ENCODE measurements at places on chromosomes 4 and X. TPM values are rescaled to one million over a fixed set of nuclear protein-coding genes. Genes with fewer than 3 reads are reported as not detected.

DNA sequence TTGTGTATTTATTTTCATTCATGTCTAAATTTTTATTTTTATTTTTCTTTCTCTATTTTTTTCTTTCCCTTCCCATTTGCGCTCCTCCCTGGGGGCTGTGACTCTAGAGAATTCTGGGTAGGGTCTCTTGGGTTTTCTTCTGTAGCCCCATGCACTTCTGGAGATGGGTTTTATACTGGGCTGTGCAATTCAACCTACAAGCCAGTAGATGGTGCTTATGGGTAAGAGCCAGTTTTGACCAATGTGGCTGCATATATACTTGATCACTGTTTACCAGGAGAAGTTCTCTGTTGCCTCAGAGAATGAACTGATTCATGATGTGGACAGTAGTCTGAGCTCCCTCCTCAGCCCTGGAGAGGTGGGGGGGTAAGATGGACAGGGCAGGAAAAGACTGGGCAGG is 614.6 kb downstream of the PCDH19 start:
- DNase-seq, result no peak

DNA sequence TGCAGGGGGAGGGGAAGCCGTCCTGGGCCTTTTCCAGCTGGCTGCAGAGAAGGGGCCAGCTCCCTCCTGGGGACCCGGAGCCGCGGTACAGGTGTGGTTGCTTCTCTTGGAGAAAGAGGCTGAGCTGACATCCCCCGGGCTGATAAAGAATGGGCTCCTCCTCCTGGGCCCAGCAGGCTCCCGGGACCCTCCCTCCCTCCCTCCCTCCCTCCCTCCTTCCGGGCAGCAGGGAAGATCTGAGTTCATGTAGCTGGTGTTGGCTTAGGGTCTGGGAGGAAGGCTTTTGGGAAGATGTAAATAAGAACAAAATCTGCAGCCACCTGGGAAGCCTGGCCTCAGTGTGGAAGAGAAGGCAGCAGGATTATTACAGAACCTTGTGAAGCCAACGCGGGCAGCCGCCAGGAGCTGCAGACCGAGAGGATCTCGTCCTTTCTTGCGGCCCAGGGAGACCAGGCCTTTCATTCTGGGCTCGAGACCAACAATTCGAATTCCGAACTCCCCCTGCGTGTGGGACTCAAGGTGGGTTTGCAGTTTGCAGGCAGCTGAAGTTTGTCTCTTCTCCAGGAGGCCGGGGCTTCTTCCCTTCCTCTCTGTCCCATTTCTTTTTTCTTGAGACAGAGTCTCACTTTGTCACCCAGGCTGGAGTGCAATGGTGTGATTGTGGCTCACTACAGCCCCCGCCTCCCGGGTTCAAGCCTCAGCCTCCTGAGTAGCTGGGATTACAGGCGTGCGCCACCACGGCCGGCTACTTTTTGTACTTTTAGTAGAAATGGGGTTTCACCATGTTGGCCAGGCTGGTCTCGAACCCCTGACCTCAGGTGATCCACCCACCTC is at the start of gene PLCXD1:
PLCXD1 (plus strand) TSS at position 216 of the 834 bp plus-strand sequence. CDS start 2,807 bp downstream, outside the sequence.
- DNase-seq, result no peak

DNA sequence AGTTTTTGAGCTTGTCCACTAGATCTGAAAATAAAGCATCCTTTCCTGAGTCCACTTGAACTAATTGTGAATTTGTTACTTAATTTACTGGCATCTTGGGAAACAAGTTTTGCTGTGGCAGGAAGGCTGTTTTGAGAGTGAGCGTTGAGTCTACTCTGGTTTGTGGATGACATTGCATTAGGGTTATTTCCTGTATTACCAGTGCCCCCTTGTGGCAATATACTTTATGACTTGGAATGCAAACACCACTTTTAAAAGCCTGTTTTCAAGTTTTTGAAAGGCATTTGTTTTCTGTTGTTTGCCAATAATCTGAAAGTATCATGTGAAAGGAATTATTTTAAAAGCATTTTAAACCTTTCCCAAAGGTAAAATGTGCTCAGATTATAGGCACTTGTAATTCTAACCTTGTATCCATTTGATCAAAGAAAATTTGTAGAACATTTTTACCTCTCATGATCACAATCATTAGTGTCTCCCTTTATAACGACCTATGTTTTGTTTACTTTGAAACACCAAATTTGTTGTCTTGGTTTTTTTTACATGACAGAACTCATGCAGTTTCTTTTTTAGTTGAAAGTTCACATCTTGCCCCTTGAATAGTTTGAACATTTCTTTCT is 18.0 kb upstream of the CYP2U1 start:
- DNase-seq, result peak; percentile 51

- no peak for DNase-seq
These were observed 84.3 kb upstream of the PLAC1 start for GRCh38 chrX:134742573-134742972.

DNA sequence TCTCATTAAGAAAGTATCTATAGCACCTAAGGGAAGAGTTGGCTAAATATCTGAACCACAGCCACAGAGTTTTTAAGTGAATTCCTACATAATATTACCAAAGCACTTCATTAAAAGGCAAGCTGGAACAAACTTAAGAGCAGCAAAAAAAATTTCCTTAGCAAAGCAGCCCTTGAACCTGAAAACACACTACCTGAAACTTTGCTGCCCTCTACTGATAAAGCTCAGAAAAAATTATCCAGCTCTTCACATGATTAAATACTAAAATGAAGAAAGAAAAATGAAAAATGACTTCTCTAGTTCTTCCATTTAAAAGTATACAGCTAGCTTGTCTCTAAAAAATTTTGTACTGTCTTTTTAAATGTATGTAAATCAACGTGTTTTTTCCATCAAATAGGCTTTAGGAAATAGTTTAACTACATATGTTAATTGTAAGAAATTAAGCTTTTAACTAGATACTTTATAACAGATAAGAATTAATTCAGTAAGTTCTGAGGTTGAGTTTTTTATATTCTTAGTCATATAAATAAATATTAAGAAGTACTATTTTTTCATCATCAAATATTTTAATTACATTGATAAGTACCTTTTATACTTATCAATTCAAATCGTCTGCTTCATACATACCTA is 156.1 kb downstream of the STPG2 start:
- no peak for DNase-seq

GRCh38 chrX:3262901-3263300 is 83.6 kb downstream of the MXRA5 start:
- peak; percentile 30 for DNase-seq

DNA sequence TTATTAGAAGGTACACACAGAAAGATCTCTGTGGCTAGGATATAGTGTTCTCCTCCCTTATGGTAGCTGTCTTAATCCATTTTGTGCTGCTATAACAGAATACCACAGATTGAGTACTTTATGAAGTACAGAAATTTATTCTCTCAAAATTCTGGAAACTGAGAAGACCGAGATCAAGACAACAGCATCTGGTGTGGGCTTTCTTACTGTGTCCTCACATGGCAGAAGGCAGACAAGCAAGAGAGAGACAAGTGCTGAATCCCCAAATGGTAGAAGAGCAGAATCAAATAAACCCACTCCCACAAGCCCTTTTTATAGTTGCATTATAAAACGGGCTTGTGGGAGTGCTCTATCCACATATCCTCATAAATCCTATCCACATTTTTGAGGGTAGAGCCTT is 373.1 kb downstream of the GABRG1 start:
- DNase-seq, result no peak

DNA sequence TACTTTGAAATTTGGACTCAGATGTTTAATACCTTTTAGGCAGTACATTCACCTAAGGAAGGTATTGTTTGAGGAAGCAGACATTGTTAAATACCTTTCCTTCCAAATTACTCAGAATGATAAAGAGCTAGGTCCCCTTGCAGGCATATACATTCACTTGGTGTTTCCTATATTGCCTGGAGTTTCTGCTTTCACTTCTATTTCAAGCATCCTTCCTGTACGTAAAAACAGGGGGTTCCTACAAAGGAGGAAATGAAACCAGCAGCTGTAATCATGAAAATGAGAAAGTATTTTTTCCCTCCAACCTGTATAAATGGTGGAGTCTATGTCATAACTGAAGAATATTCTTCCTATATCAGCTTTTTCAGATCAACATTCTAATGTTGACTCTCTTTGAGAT is 90.4 kb upstream of the RASGEF1B start:
- no peak for DNase-seq

DNA sequence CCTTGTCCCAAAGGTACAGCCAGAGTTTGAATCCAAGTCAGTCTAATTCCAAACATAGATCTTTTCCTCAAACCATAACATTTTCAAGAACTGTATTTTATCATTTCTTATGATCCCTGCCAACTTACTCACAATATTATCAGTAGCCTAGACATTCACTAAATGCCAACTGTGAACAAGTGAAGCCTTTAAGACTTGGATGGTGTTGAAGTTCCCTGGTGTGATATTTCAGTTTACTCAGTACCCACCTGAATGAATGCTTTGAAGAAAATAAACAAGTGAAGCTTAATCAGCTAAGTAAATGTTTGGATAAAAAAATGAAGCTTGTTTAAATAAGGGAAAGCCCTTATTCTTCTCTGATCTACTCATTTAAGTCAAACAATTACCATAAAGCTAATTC is 1028.3 kb downstream of the DMD start:
- no peak for DNase-seq

DNA sequence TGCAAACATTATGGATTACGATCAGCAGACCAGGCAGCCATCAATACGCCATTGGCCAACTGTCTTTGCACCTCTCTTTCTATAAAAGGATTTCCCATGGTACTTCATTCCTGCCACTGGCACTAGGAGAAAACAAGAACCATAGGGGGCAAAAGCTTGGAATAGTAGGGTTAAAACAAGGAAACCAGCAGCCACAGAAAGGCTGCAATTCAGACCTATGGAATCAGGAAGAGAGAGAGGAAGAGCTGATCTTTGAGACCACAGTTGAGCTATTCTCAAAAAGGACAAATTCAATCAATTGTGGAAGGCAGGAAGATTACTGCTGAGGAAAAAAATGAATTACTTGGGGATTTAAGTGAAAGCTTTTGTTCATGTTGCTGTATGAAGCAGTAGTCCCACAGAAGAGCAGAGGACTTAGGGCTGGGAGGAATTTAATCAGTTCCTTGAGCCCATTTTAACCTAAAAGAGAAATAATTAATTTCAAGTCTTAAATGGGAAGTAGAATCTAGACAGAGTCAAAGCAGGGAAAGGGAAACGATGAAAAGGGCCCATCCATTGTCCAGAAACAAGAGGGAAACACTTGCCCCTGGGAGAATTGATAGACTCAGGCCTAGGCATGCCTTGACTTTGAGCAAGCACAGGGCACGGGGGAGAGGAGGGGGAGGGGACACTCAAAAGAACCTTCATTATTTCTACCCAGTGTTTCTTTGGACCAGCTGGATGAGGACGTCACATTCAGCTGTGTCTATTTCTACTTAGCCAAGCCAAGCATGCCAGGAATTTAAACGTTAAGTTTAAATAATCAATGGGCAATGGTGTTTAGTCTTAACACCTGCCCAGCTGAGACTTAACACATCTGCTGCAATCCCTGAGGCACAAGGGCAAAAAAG is 50.7 kb downstream of the SCD5 start:
- no peak for DNase-seq

- no peak for DNase-seq
These were observed 211.5 kb downstream of the BCOR start for GRCh38 chrX:39886282-39886681.

- no peak for DNase-seq
These were observed 33.1 kb upstream of the ANK2 start for GRCh38 chr4:113016377-113016776.

DNA sequence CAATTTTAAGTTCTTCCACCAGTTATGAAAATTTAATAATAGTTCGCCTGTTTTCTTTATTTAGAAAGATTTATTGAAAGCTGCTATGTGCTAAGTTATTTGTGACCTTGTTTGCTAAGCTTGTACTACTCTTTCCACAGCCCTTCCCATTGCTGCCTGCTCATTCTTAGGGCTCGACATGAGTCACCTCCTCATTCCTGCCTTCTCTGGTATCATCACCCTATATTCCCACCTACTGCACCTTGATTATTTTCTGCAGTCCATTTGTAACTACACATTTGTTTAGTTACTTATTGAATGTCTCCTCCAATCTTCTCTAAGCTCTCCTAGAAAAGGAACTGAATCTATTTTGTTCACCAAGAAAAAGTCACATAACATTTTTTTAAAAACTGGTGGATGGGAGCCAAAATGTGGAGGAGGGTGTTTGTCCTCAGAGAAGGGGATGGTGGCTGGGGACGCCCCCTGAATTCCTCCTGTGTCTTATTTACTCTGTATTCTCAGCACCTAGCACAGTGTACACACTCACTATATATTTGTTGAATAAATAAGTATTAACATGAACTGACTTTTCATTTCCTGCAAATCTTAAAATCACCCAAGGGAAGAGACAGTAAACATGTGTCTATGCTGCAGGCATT is 3.7 kb upstream of the RAB9A start:
- no peak for DNase-seq

- DNase-seq, result no peak
These were observed 69.7 kb upstream of the TLR3 start for GRCh38 chr4:185999207-185999606.

DNA sequence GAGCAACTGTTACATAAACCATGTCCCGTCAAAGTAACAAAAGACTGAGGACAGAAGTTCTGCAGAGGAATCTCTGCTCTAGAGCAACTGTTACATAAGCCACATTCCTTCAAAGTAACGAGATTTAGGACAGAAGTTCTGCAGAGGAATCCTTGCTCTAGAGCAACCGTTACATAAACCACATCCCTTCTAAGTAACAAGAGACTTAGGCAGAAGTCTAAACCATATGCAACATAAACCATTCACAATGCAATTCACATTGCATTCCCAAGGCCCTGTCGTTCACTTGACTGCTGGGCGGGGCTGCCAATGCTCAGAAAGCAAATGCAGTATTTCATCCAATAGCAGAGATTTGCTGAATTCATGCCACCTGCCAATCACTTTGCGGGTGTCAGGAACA is 124.4 kb upstream of the PUDP start:
- no peak for DNase-seq

DNA sequence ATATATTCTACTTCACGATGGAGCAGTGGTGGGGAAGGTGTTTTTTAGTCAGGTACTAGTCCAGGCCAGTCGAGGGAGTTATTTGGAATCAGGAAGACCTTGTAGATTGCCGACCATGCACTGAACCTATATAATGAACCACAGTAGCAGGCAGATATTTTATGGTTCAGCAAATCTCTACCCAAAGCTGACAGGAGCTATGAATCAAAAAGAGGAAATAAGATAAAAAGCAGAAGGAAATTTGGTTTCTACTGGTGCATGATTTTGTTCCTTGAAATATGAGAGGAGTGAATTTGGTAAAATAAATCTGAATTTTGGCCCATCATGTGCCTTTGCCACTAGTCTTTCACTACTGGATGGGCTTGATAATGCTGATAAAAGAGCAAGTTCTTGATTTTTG is 924.3 kb upstream of the DIAPH2 start:
- DNase-seq, result no peak

- no peak for DNase-seq
These were observed 16.0 kb upstream of the EPGN start for GRCh38 chr4:74292111-74292870.

GRCh38 chr4:141455651-141456050 is 180.7 kb upstream of the IL15 start:
- DNase-seq, result peak; percentile 9

GRCh38 chrX:70132224-70132623 is 1.0 kb upstream of the IGBP1 start:
- no peak for DNase-seq

Gene USP51
- total RNA-seq, result 1.2 TPM

Gene CXCL1
- total RNA-seq, result 414 TPM

Gene CEP44
- total RNA-seq, result 15.8 TPM

Gene ACE2
- 46.7 TPM for total RNA-seq

Gene SULT1B1
- total RNA-seq, result 0.27 TPM

Gene PIM2
- total RNA-seq, result 13.9 TPM

Gene TMEM35A
- not detected for total RNA-seq

Gene TRIM75
- not detected for total RNA-seq

Gene NRK
- total RNA-seq, result not detected

Gene GJB1
- total RNA-seq, result 80.4 TPM

Gene TMEM187
- total RNA-seq, result 9.9 TPM

All from Calu3 (cell line).